ENCODE measurements at places on chromosomes 5 and 9.
A peak's percentile ranks its signal among the peaks of the same experiment; 100 is the strongest.

- DNase-seq, result peak; percentile 44
These were observed 22.8 kb upstream of the DUSP1 start for GRCh38 chr5:172793577-172794488.

- DNase-seq, result no peak
These were observed 47.9 kb upstream of the SEMA6A start for GRCh38 chr5:116622375-116623050.

DNA sequence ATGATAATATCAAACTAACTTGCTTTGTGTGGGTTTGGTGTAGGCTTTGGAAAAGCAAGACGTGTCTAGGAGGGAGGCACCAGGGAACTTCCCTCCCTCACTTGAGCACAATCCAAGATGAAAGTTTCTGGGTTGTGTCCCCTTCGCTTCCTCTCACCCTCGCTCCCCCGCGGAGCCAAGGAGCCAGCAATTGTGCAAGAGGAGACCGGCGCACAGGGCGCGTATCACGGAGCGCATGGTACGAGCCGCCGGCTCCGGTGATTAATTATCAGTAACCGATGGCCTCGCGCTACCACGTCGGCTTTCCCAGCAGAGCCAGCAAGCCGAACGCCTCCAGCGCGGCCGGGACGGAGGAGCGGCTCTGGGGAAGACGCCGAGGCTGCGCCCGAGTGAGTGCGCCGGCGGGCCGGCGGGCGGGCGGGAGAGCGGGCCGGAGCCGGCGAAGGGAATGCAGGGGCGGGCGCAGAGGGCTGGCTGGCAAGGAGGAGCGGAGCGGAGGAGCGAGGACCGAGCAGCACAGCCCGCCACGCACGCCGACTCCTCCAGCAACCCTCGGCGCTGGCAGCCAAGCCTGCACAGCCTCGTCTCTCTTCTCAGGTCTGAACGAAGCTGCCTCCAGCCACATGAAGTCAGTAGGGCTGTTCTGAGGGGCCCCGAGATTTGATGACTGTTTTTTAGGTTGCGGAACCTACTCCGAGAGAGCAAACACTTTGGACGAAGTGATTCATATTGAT lies 143.6 kb downstream of the BNC2 start:
- DNase-seq, result peak; percentile 54

DNA sequence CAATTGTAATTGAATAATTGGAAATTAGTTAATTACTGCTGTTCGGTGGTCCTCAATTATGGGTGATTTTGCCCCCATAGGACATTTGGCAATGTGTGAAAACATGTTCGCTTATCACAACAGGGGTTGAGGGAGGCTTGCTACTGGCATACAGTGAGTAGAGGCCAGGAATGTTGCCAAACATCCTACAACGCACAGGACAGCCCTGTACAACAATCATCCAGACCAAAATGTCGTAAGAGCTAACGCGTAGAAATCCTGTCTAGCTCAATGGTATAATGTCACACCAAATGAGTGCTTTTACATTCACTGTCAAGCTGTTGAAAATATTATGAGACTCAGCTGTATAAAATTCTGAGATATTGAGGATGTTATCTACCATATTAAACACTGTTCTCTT lies 464.4 kb upstream of the TUSC1 start:
- no peak for DNase-seq

DNA sequence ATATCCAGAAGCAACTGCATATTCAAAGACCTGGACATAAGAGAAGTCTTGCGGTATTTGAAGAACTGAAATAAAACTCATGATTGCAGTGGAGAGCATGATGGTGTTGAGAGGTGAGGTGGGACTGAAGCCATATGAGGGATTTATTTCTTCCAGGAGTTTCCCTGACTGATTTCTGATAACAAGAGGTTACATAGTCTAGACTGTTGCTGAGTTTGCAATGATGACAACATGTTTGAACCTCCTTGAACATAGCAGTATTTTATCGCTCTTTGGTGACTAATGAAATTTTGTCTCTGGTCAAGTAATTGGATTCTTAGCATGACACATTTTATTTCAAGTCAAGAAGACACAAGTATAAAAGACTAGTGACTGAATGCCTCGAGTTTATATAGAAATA lies 61.8 kb downstream of the ACTBL2 start:
- DNase-seq, result no peak

- DNase-seq, result no peak
These were observed 3.5 kb downstream of the PAIP1 start for GRCh38 chr5:43553381-43553780.

DNA sequence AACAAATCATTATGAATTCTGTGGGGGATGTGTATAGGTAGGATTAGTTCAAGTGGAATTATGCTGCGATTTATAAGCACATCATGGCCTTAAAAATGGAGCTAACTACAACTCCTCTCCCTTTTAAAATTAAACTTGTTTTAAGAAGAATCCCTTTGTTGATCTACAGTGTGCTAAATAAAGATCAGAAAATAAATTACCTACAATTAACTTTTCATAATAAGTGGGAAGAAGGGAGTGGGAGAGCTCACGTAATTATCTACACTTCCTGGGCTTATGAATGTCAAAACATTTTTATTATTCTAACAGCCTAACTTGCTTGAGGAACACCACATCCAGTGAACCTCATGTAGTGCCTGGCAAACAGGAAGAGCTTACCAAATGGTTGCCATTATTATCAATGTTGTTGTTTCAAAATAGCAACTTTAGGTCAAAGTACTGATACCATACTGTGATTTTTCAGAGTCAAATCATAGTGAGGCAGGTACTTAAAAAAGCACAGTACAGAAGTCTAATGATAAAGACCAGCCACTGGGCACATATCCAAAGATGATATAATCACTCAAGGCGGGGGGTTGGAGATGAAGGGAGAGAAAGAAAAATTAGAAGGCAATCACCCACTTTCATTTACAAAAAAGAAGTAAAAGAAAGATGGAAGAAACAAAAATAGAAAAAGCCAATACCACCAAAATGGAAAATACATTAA lies 174.0 kb downstream of the RAPGEF6 start:
- no peak for DNase-seq

- no peak for DNase-seq
These were observed 4.0 kb upstream of the NIPSNAP3A start for GRCh38 chr9:104743376-104743985.

GRCh38 chr9:114777821-114778609 lies 27.8 kb downstream of the TNFSF15 start:
- DNase-seq, result no peak

GRCh38 chr9:78030296-78030552 lies 1.4 kb downstream of the GNAQ start:
- DNase-seq, result no peak

DNA sequence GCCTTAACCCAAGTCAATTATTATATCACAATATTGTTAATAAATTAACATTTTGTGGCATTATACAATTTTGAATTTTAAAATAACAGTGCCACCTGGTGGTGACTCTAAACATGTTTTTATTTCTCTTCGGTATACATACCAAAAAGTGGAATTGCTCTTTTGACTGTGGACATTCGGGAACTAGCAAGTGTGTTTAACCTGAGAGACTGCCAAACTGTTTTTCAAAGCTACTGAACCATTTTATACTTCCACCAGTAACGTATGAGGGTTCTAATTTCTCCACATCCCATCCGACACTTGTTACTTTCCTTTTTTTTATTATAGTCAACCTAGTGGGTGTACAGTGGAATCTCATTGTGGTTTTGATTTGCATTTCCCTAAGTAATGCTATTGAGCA lies 18.3 kb upstream of the HSDL2 start:
- no peak for DNase-seq

- no peak for DNase-seq
These were observed 130.1 kb downstream of the RPS23 start for GRCh38 chr5:82147860-82148573.

DNA sequence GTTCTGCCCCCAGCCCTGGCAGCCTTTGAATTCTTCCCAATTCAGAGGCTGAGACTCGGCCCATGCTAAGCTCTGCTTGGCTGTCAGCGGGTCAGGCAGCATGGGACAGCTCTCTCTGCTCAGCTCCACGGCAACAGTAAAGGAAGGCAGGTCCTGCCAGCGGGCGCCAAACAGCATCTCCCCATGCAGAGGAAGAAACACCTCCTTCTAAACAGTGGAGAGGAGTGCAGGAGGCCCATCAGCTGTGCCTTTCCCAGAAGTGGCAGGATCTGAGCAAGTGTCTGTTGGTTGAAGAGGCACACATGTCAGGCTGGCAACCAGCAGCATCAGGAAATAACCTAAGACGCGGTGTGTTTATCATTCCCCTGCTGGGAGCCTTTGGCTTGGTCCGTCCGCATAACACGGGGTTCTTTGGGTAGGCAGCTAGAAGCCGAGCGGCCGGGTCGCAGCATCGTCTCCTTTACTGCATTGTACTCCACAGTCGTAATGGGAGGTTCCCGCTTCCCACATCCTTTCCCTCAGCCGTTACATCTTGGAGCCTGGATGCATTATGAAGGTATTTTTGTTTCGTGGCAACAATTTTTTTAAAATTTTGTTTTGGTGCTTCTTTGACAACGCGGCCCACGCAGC lies 42.7 kb upstream of the NCS1 start:
- no peak for DNase-seq
